Mucosa of descending colon (tissue), 3 donors: ENCODE measurements at places on chromosomes 2 and 18. TPM values are rescaled to one million over a fixed set of nuclear protein-coding genes. Genes with fewer than 3 reads are reported as not detected.
A peak's percentile ranks its signal among the peaks of the same experiment; 100 is the strongest.

- DNase-seq = no peak
Measured at GRCh38 chr2:12376025-12376424, 340.7 kb upstream of the TRIB2 start.

- peak; percentile 69 for DNase-seq
Measured at GRCh38 chr2:112866128-112866835, 29.7 kb upstream of the IL1B start.

DNA sequence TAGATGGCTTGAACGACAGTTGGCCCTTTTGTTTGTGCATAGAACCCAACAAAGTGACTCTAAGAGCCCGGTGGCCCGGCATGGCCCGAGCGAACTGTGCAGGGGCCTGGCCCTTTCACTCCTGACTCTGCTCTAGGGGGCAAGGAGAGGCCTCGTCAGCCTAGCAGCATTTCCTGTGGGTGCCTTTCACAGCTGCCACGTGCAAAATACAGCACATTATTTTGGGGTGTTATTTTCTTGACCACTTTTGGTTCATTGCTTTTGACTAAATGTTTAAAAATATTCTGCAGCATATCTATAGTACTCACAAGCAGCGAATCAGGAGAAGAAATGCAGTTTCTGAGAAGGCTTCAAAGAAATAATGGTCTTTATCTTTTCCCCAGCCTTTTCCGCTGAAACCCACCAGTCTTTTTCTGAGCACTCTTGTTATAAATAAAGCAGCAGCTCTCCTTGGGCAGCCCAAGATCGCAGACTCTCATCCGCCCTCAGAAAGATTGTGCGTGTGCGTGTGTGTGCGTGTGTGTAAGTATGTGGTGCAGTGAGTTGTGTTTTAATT lies 31.3 kb downstream of the DGKD start:
- DNase-seq = no peak

DNA sequence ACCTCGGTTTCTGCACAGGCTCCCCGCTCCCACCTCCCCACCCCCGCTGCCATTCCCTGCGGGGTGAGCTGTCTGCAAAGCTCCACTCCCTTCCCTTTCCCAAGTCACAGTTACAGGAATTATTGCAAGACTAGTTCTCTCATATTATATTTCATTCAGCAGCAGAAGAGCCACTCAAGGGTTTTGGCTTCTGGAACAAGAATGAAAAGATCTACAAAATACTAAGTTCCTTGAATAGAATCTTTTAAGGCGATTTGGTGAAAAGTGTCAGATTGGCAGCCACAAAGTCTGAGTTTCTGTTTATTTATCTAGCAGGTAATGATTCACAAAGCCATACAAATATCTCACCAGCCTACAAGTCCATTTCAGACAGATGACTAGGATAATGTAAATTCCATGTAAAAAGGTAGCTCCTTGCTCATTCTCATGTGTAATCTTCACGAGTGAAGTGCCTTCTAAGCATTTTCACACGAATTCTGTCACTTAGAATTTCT lies 221.9 kb upstream of the RBBP8 start:
- peak; percentile 61 for DNase-seq

DNA sequence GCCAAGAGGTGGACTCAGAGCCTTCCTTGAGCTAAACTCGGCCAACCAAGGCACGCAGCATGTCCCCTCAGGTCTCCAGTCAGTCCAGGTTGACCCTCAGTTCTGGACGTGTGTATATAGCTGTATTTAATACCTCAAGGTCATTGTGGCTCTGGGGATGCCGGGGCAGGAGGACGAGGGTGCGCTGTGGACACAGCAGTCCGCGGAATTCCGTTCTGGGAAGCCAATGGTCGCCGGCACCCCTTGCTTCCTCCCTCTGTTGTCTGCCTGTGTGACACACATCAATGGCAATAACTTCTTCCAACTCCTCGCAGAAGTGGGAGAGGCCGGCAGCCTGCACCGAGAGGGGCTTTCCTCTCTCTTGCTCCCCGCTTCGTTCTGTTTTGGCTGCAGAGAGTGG lies 27.7 kb downstream of the LBH start:
- no peak for DNase-seq

- no peak for DNase-seq
Measured at GRCh38 chr2:239856620-239857285, 168.4 kb downstream of the NDUFA10 start.

DNA sequence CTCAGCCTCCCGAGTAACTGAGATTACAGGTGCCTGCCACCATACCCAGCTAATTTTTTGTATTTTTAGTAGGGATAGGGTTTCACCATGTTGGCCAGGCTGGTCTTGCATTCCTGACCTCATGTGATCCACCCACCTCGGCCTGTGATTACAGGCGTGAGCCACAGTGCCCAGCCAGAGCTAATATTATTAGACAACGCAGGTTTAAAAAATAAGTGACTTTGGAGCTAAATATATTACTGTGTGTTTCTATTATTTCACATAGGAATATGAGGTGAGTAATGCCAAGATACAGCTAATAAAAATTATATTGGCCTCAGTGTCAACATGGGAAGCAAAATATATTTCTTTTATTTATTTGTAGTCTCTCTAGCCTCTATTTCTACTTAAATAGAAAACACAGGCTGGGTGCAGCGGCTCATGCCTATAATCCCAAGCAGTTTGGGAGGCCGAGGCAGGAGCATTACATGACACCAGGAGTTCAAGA lies 120.2 kb downstream of the C2orf74 start:
- DNase-seq = no peak

The LYPD1 gene
- total RNA-seq = not detected

- DNase-seq = no peak
Measured at GRCh38 chr18:77042583-77042982, 90.0 kb downstream of the MBP start.
